Activated CD8-positive, alpha-beta memory T cell treated with anti-CD3 and anti-CD28 coated beads for 48 hours (primary cell): ENCODE measurements at places on chromosomes 2 and 18.

- no peak for DNase-seq
Measured at GRCh38 chr2:179532863-179533278, 268.2 kb upstream of the SESTD1 start.

GRCh38 chr18:44729631-44730101 is 49.0 kb downstream of the SETBP1 start:
- no peak for DNase-seq

DNA sequence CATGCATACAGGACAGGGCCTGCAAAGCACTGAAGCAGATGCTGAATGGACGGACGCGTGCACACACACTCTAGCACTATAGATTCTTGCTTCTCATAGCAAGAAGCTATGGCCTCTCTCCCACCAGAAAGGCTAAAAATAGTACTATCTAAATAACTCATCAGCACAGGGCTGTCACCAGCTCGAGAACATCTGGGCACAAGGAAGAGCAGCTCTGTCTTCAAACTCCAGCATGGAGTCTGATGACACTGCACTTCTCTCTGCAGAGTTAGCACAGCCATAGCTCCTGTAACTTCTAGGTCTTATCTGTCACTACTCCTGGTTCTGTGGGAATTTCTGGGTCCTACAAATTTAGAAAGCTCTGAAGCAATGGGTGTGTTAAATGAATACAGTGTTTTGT is 123.5 kb downstream of the MYO5B start:
- DNase-seq: no peak

DNA sequence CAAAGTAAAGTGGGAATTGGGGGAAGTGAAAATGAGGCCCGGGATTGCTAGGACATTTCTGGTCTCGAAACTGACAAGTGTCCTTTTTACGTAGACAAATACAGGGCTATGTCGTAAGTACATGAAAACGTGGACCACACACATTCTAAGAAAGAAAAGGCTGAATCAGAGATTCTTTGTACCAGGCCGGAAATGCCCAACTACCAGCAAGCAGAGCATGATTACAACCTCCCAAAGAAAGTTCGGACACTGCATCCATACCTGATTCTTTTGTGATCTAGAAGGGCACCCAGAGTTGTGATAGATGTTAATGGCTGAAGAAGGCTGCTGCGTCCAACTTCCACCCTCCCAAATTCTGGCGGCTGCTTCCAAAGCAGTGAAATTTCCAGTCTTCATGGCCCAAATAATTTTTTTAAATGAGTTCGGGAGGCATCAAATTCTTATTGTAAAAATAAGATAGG is 1.7 kb downstream of the RBMS1 start:
- no peak for DNase-seq

- DNase-seq: no peak
Measured at GRCh38 chr2:147049957-147050356, 794.9 kb upstream of the ACVR2A start.

- DNase-seq: no peak
Measured at GRCh38 chr2:182132605-182133004, 147.0 kb downstream of the PPP1R1C start.

- DNase-seq: no peak
Measured at GRCh38 chr18:54888933-54889332, 60.7 kb downstream of the RAB27B start.
